ENCODE measurements at places on chromosomes 2 and 18.
A peak's percentile ranks its signal among the peaks of the same experiment; 100 is the strongest.

- no peak for DNase-seq
Observed at GRCh38 chr2:234483568-234484251, 13.2 kb downstream of the ARL4C start.

DNA sequence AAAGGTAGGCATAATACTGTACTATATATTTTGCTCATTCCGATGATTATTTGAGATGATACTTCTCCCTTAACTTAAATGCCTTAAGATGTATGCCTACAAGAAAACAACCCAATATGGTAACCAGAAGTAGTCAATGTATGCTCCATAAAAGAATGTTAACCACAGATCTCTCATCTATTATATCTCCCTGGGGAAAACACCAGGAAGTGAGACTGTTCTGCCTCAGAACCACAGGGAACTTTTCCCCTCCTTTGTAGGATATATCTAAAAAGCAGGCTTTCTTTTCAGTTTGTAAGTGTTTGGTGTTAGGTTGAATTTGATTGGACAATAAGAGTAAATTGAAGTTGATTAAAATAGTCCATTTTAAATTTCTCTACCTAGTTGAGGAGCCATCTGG, 1160.5 kb upstream of the NXPH2 start:
- DNase-seq = no peak

DNA sequence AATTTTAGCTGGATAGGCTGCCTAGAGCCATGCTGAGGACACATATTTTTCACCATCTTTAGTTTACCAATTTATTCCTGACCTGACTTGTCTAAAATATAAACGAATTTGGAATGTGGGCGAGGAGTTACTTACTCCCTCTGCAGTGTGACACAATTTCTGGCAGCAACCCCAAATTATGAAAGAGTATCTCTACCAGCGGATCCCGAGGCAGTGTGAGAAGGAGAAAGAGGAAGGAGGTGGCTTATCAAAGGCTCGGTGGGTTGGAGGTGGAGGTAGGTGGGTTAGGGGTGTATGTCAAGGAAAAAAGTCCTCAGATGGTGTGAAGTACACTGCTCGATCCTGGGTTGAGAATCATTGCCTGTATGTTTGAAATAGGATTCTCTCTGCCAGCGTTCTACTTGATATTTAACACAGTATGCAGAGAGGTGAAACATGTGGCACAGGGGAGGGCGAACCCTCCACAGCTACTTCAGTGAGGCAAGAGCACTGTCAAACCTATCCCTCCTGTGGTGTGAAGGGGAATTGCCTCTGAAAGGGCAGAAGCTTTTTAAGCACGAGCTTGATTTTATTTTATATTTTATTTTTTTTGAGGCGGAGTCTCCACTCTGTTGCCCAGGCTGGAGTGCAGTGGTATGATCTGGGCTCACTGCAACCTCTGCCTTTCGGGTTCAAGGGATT, 76.0 kb downstream of the RFTN2 start:
- DNase-seq = peak; percentile 54

DNA sequence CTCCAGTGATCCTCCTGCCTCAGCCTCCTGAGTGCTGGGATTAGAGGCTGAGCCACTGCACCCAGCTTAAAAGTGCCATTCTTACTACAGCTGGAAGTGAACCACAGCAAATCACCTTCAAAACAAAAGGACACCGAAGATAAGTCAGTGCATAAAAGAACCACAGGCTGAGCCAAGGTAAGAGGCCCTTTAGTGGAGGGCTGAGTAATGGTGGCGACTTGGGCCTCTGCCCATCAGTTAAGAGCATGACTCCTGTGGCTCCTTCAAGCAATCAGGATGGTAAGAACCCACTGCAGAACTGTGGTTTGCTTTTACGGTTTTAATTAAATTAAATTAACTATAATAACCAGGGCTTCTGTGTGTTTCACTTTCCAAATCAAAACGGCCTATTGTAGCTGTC, 75.1 kb downstream of the CTAGE1 start:
- DNase-seq = peak; percentile 93

DNA sequence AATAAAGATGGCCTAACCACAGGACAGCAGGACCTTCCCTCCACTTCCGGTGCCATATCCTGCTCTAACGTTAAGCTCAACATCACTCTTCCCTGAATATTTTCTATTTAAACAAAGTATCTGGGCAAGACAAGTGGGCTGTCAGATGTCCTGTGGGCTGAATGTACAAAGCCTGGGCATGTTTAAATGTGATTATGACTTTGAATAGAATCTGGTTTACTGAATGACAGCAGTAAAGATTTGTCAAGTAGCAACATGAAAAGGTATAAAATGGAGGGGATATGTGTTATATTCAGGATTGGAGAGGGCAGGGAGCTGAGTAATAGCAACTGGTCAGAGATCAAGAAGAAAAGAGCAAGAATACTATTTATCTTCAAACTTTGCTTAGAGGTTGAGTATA, 540.9 kb downstream of the NRXN1 start:
- DNase-seq = no peak

DNA sequence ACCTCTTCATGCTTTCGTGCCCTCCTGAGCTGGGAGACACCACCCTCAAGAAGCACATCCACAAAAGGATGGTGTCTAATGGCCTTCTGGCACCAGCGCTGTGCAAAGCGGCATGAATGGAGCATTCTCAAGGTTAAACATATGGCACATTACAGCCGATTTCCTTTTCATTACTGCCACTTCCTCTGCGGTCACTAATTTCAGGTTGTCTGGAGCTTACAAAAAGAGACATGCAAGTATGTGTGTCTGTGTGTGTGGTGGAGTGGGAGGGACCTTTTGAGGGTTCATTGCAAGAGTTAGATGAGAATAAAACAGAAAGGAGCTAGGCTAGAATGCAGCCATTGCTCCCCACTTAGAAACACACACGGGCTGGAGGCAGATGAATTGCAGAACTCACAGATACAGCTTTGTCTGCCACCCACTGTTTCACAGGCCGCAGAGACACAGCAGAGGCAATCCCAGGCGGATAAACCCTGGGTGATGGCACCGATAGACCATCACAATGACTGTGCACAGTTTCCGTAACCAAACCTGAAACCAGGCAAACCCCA, 76.0 kb downstream of the TGIF1 start:
- DNase-seq = no peak

- DNase-seq = no peak
Observed at GRCh38 chr2:168434146-168434545, 21.9 kb upstream of the CERS6 start.

DNA sequence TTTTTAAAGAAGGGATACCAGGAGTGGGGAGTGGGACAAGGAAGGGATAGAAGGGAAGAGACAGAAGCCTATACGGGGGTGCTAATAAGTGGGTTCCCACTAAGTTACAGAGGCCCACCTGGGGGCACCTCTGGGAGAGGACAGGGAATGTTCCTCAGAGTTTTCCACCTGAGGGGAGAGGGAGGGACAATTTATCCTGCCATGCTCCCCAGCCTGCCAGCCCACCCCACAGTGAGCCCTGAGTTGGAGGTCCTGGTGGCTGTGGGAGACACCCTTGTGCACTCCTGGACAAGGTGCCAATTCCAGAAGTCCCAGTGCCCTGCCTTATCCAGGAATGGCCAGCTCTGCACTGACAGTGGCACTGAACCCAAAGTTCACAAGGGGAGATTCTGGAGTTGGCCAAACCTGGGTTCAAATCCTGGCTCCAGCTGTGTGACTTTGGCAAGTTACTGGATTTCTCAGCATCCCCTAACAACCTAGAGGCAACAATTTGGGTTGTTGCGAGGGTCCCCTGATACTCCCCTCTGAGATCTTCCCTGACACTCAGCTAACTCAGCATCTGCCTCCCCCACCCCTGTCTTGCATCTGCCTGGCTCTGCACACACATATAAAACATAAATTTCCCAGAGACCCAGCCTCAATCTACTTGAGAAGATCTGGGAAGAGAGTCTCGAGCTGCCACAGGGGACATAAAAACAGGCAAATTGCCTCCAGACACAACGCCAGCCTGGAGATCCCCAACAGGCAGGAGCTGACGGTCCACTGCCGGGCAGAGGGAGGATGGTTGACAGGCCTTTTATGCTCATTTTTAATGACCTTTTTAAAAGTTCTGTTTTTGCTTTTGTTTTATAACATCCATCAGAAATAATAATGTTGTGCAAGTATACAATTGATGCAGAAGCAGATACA, 98.7 kb upstream of the ST3GAL5 start:
- DNase-seq = no peak

GRCh38 chr2:103792042-103792441, 1030.2 kb downstream of the TMEM182 start:
- DNase-seq = no peak

- DNase-seq = peak; percentile 78
Observed at GRCh38 chr2:39938035-39938835, 159.2 kb upstream of the THUMPD2 start.

DNA sequence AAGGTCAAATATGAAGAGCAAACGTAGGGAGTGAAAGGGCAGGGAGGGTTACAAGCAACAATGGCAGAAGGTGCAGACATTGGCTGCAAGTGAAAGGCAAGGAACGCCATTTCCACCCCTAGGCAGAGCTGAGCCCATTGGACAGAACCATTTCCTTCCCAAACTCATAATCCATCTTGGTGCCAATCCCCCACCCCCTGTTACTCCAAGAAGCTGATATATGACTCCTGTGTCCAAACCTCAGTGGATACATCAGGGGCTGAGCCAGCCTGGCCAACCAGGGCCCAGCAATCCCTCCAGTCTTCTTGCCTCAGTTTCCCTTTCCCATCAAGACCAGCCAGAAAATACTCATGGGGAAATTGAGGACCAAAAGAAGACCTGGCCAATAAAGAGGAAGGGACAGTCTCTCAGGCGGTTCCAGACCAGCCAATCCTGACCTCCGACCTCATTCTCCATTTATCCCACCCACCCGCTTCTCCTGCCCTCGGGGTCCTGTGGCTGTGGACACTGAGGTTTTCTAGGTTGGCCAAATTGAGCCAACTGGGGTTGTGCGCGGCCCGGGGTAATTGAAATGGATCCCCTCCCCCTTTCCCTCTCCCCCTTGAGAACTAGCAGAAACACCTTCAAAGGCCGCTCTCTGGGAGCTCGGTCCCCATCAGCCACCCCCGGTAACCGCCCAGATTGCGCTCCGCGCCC, 24.8 kb downstream of the TNS1 start:
- DNase-seq = no peak

- DNase-seq = no peak
Observed at GRCh38 chr2:120421830-120422175, 75.9 kb downstream of the INHBB start.

- peak; percentile 35 for DNase-seq
Observed at GRCh38 chr2:58448065-58448507, 207.0 kb upstream of the FANCL start.

DNA sequence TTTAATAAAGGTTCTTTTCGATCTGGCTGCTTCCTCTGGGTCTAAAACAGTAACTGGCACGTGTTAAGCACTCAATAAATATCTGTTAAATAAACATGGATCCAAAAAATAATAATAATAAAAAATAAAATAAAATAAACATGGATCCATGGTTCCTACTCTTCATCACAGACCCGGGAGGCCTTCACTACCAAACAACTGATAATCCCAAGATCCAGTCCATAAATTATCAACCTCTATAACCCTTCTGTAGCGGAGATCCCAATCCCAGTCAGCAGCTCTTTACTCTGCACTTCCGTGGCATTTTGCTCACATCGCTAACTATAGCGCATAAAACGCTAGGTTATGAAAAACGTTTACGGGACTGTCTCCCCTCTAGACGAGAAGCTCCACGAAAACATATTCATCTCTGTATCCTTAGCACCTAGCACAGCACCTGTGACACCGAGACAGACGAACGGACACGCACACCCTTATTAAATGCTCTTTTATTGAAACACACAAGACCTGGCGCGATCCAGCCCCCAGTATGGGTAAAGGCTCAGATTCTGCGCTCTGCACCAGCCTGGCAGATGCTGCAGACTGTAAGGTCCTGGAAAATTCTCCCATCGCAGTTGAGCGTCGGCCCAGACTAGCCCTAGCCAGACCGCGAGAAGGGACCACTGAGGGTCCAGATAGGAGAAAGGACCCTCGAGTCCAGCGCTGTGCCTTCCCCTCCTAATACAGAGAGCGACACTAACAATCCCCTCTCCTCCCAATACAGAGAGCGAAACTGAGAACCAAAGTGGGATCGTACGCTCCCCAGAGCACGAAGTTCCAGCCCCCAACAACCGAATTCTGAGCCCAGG, 770 bp downstream of the NBAS start:
- DNase-seq = peak; percentile 37

DNA sequence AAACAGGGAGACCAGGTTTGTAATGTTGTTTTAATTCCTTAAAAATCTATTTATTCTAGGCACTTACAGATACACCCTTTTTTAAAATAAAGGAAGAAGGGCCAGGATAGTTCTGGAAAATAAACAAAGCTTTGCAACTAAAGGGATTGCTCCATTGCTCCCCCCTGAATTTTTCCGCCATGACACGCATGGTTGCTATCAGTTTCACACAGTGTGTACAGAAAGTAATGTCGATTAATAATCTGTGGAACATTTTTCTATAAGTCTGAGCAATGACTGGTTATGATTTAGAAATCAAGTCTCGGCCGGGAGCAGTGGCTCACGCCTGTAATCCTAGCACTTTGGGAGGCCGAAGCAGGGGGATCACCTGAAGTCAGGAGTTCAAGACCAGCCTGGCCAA, 90.8 kb downstream of the GAREM1 start:
- DNase-seq = no peak

- DNase-seq = no peak
Observed at GRCh38 chr2:65294701-65295100, 67.1 kb downstream of the ACTR2 start.

DNA sequence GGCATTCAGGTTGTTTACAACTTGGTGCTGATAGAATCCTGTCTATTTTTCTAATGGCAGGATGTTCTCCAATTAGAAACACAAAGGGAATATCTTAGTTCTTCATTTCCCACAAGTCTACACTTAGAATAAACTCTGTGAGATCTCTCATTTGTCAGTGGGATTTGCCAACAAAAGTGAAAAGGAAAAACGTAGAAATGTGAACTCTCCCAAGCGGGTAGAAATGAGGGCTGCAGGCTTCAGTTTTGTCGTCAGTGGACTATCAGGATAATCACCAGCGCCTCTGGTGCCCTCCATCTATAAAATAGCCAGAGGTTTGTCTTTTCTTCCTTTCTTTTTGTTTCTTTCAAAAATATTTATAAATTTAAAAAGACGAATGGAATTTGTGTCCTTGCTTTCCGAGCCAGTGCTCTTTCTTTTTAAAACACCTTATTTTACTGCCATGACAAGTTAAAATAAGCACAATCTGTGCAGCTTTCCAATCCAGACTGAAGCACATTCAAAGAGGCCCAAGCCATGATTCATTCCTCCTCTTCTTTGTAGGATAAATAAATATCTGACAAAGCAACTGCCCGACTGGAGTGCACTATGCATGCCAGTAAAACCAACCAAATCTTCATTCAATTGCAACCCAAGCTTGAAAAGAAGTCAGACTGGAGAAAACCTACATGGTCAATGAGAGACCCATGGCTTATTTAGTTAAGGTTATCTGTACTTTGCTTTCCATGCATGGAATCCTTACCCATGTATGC, 185.8 kb downstream of the ANKRD44 start:
- no peak for DNase-seq
